ENCODE measurements at places on chromosomes 6 and 20.
A peak's percentile ranks its signal among the peaks of the same experiment; 100 is the strongest.

DNA sequence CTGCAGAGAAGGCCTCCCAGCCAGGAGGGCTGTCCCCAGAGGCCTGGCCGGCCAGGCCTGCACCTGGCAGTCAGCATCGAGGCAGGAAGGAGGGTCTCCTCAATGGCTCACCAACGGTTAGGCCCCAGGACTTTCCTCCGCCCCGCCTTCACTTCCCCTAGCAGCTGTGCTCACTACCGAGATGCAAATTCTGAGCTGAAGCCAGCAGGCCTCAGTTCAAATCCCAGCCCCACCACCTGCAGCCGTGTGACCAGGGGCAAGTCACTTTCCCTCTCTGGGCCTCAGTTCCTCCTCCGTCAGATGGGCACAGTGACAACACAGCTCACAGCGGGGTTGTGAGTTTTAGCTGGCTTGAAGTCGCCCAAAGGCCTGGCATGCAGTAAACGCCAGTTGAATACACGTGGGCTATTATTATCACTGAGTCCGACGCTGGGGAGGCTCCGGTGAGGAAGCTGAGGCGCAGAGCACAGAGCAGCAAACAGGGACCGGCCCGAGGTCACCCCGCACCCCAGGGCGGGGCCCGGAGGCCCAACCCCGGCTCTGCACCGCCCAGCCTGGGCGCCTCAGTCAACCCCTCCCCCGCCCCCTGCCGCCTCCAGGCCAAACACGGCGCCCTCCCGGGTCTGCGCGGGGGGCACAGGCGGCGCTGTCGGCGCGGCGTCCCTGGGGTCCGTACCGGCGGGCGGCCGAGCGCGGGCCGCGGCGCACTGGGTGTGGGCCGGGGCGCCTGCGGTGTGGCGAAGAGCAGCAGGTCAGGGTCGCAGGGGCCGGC, 671 bp downstream of the E2F1 start:
- DNase-seq: peak; percentile 86

GRCh38 chr6:24486065-24486464, 3.3 kb downstream of the GPLD1 start:
- no peak for DNase-seq

GRCh38 chr20:62831361-62831788, 14.5 kb downstream of the COL9A3 start:
- no peak for DNase-seq

DNA sequence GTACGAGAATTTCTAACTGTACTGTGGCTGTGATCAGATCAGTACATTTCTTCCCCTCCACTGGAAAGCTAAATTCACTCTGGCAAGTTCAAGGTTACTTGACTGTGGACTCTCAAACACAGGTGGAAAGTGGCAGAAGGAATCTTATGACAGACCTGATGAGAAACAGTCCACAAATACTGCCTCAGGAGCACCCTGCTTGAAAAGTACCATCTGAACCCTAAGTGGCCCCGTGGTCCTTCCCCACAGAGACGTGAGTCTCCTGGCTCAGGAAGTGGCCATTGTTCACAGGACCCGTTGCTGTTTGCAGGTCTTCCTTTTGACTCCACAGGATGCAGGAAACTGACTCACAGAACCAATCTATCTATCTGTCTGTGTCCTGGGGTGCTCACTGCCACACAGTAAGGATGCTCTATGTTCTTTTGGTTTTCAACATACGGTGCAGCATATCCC, 47.5 kb upstream of the NHSL1 start:
- no peak for DNase-seq

- DNase-seq: peak; percentile 32
These were observed 32.6 kb downstream of the C6orf15 start for GRCh38 chr6:31079656-31080261.

GRCh38 chr6:138571181-138571580, 71.9 kb upstream of the NHSL1 start:
- no peak for DNase-seq

GRCh38 chr6:148508401-148509041, 165.9 kb downstream of the SASH1 start:
- DNase-seq: no peak

DNA sequence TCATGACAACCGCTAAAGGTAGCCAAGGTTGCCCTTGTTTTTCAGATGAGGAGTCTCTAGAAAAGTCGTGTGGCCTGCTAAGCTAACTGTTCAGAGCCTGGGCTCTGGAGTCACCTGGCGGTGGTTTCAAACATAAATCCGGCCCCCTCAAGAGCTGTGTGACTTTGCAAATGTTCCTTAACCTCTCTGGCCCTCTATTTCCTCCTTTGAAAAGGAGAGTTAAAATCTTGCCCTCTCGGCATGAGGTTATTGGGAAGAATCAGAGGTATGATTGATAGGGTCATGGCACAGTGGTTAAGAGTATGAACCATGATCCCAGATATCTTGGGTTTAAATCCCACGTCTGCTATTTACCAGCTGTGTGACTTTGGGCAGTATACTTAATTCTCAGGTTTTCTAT, 5.6 kb upstream of the LBP start:
- no peak for DNase-seq

GRCh38 chr6:142695016-142695415, 250.0 kb downstream of the HIVEP2 start:
- DNase-seq: no peak

GRCh38 chr6:157298216-157298724, 25.0 kb downstream of the TMEM242 start:
- DNase-seq: no peak

- no peak for DNase-seq
These were observed 32.6 kb upstream of the GRM4 start for GRCh38 chr6:34178357-34179105.

DNA sequence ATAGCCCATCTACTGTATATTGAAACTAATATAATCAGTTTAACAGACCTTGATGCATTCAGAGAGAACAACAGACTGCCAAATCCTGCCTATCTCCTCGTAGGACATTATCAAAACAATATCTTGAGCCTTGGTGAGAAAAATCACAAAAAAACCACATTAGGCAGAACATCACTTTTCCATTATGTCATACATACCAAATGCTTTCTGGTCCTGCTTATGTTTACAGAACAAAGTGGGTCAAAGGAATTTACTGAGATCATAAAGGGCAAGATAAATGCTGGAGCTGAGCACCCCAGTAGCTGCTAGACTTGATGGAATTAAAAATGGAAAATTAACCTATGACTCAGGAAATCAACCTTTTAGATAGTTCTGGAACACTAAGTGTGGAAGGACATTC, 195.3 kb upstream of the KCNK16 start:
- no peak for DNase-seq

DNA sequence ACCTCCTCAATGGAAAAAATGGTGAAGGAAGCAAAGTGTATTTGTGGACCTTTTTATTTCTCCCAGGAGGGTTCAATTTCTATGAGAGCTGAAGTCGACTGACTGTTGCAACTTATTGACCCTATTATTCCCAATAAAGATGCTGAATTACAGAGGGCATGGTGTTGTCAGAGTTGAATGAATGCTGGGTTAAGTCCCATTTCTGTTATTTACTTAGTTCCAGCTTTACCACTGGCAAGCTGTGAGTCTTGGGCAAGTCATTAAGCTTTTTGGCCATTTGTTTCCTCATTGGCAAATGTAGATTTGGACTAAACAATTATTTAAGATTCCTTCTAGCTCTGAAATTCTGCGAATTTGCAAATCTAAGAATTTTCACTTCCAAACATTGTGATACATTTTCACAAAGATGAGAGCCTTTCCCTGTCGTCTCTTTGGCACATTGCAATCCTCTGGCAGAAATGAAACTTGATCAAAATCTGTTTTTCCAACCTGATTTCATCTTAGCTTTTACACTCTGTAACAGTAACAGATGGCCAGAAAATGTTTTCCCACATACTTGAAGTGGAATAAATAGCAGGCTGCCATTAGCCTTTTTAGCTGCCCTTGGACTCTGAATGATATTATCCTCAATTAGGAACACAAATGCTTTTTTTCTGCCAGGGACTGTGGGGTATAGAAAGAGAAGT, 21.3 kb downstream of the BLTP3A start:
- no peak for DNase-seq

DNA sequence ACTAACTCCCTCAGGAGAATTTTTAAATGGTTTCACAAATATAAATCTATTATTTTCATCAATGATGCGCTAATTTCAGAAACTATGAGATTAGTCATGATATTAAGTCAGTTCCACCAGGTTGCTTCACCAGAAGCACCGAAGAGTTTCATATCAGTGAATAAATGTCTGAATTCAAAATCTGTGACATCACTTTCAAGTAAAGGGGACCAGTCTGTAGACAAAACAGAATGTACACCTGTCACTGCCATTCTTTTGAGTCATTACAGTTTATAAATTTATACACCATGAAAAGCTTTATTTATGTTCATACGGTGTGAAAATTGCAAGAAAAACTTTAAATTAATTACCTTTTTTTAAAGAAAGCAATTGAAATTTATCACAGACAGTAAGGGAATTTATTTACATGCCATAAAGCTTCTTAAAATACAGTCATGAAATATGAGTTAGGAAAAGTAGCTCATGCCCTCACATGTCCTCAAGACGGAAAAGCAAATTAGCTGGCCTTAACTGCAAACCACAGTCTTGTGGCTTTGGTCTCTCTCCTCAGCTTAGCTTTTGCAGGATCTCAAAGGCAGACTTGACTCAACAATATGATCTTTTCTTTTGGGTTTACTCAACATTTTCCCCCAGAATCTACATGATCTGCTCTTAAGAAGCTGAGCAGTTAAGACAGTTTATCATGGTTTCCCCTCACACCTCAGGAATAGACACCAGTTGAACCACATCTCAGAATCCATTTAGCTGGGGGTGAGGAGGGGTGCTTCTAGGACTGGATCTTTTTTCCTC, 177.7 kb upstream of the MCHR2 start:
- no peak for DNase-seq

- DNase-seq: no peak
These were observed 24.6 kb upstream of the SPTLC3 start for GRCh38 chr20:12984069-12984765.

- DNase-seq: no peak
These were observed 212.9 kb upstream of the TBX18 start for GRCh38 chr6:84977363-84977705.

- DNase-seq: no peak
These were observed 700.7 kb downstream of the EPM2A start for GRCh38 chr6:145034664-145035063.

DNA sequence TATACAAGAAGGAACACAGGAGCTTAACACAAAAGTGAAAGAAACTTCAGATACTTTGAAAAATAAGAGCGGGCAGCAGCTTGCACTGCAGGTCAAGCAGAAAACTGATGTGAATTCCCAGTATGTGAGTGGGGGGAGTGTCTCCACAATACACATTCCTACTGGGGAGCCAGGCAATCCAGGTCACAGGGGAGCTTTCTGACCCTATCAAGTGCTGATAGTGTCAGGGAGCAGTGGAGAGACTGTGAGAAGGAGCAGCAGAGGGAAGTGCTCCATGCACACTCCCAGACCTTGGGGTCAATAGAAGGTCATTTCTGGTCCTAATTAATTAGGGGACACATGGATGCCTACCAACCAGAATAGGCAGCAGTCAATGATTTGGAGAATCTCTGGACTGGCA, 59.4 kb downstream of the PDSS2 start:
- no peak for DNase-seq
